ENCODE measurements at places on chromosomes 6 and 20. TPM values are rescaled to one million over a fixed set of nuclear protein-coding genes. Genes with fewer than 3 reads are reported as not detected.

- no peak for DNase-seq
Observed at GRCh38 chr6:35436071-35436857, 15.9 kb upstream of the FANCE start.

DNA sequence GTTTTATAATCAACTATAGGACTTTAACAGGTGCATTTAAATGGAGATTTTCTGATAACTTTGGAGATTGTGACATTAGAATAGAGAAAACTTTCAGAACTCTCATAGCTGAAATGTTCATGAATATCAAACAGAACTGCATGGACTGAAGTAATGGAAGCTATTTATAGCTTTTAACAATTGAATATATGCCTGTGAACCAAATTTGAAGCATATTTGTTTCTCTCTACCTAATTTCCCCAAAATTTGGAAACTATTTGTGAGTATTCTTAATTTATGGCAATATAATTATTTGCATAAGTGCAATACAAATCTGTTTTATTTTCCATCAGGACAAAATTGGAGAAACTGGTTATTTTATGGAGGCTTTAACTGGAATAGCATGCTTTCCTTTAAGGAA is 96.6 kb downstream of the PLG start:
- no peak for DNase-seq

- no peak for DNase-seq
Observed at GRCh38 chr20:2625062-2625461, 27.4 kb upstream of the NOP56 start.

DNA sequence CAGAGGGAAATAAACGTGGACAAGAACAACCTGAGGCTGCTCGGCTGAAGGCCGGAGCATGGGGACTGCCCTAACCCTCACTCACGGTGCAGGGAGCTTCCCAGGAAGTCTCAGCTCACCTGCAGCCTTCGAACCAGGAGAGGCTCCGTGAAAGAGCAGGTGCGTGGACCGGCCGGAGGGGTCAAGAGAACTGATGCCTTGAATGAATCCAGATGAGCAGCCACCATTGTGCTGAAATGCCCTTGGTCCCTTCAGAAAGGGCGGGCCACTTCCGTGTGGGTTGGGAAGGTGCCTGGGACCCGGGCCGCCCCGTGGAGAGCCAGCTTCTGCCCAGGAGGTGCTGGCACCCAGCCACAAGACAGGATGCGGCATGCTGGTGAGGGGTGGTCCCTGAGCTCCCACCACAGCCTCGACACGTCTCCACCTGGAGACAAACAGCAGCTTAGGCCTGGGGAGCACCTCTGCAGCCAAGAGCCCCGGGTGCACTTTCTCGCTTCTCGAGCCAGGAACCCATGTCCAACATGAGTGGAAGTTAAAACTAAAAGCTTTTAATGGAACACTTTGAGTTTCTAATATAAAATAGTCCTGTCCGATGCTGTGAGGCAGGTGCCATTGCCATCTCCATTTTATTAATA is 83.5 kb downstream of the TTLL2 start:
- DNase-seq, result no peak

GRCh38 chr20:558117-558516 is 14.5 kb upstream of the CSNK2A1 start:
- no peak for DNase-seq

DNA sequence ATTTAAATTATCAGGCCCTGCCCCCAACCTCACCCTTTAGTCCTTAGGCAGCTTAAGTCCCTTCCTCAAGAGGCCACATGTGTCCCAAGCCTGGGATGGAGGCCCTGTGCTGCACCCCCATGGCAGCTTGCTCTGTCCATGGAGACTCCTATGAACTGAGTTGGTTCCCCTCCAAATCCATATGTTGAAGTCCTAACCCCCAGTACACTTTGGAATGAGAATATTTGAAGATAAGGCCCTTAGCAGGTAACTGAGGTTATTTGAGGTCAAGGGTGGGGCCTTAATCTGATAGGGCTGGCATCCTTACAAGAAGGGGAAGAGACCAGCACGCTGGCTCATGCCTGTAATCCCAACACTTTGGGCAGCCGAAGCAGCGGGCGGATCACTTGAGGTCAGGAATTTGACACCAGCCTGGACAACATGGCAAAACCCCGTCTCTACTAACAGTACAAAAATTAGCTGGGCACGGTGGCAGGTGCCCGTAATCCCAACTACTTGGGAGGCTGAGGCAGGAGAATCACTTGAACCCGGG is 6.7 kb upstream of the BEND3 start:
- DNase-seq, result no peak

DNA sequence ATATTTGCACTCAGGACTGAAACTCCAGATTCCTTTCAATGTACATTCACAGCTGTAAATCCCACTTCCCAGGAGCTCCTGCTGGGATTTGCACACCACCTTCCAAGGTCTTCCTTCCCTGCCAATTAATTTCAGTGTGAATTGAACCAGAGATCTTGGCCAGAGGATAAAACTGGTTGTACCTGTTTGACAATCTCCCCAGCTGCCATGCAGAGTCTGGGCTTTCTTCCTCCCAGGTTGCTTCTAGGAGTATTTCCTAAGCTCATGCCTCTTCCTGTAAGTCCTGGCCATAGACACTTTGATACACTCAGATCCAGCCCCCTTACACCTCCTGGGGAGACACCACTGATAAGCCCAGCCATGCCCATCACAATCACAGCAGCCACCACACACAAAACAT is 15.6 kb downstream of the MAFB start:
- no peak for DNase-seq

DNA sequence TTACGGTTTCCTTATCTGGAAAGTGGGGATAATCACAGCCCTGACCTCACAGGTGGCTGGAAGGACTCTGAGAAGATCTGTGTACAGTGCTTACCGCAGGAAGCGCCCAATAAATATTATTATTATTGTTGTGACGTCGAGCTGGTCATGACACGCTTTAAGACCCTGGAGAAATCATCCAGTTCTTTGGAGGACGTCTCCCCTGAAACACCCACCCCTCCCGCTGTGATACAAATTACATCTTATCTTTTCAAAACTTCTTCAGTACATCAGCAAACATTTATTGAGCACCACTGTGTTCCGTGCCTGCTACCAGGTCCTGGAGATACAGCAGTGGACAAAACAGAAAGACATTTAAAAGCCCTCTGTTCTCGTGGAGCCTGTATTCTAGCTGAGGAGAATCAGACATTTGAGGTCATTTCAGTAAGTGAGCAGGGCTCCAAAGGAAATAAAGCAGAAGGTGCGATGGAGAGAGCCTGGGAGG is 118.7 kb downstream of the CEBPB start:
- DNase-seq, result no peak

GRCh38 chr6:165119231-165120020 is 190.0 kb downstream of the C6orf118 start:
- DNase-seq, result no peak

GRCh38 chr20:62830251-62830650 is 13.4 kb downstream of the COL9A3 start:
- no peak for DNase-seq

GRCh38 chr6:74573613-74574012 is 632.2 kb downstream of the COL12A1 start:
- DNase-seq, result no peak

DNA sequence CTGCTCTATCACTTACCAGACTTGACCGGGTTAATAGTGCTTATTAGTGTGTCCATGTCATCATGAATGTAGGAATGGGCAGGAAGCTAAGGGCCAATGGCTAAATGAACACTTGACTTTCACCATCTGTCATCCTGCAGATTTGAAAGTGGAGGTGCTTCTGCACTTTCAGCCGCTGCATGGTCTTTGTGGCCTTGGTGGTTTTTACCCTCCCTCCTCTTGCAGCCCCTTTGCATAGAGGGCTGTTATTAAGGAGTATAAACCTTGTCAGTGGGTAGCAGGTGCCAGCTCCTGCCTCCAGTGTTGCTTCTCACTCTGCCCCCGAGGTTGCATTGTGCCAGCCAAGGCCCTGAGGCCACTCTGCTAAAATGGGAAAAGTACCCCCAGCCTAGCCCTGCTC is 122.2 kb upstream of the TNFAIP3 start:
- DNase-seq, result no peak

GRCh38 chr6:41715795-41716515 is 19.5 kb downstream of the TFEB start:
- DNase-seq, result no peak

GRCh38 chr6:77463308-77463860 is at the start of gene HTR1B:
Gene HTR1B (minus strand): TSS chr6:77463491. CDS start chr6:77463403, 88 bp downstream.
- DNase-seq, result no peak

GRCh38 chr6:135789375-135790050 is 62.0 kb upstream of the PDE7B start:
- no peak for DNase-seq

DNA sequence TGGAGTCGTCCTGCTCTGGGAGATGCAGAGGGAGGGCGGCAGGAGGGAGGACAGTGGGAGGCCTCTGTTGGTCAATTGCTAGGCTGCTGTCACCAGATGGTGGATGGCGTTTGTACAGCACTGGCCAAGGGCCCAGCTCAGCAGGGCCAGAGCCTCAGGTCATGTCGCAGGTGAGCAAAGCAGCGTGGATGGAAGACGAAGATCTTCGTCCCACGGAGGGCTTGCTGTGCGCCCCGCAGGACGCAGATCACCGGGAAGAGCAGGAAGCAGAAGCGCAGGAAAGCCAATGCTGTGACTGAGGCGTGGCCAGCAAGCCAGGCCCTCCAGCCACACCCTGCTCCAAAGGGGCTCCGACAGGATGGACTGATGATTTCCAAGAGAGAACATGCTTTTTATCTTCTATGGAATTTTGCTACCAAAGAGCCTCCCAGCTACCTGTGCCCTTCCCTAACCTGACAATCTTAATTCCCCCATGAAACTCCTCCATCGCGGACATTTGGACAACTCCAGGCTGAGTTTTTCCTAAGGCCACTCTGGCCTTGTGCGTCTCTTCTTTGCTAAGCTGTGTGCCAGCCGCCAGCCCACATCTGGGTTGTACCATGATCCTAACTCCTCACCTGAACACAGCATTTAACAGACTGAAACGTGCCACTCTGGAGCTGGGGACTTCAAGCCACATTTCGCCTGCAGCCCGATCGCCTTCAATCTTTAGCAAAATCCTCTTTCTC is 3.5 kb upstream of the SLCO4A1 start:
- peak; percentile 60 for DNase-seq

DNA sequence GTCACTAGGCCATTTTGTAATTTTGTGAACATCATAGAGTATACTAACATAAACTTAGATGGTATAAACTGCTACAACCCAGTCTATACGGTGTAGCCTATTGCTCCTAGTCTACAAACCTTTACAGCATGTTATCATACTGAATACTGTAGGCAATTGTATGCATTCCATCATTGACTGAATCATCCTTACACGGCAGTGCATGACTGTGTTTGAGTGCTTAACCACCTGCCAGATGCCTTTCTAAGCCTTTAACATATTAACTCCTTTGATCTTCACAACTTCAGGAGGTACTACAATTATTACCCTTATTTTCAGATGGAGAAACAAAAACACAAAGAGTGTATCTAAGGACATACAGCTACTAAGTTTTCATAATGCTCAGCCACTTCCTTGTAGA is 14.0 kb downstream of the DPPA5 start:
- DNase-seq, result no peak

GRCh38 chr6:81984599-81984998 is 232.1 kb upstream of the TENT5A start:
- DNase-seq, result no peak

GRCh38 chr20:1005452-1006027 is 3.4 kb upstream of the RSPO4 start:
- DNase-seq, result peak; percentile 8

DNA sequence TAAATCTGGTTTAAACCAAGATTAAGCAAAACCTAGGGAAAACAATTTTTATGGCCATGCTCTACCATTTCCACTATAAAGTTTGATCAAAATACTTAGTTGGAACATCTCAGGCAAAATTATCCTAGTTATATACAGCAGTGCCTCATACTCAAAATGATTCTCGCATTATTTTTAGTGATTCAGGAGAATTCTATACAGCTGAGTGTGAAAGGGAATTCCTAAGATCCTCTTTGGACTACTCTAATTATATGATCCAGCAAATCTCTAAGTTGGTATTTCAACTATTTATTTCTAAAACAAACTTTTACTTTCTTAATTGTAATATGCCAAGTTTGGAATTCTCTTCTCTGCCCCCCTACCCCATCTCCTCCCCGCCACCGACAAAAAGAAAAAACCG is 8.6 kb downstream of the DTNBP1 start:
- no peak for DNase-seq

DNA sequence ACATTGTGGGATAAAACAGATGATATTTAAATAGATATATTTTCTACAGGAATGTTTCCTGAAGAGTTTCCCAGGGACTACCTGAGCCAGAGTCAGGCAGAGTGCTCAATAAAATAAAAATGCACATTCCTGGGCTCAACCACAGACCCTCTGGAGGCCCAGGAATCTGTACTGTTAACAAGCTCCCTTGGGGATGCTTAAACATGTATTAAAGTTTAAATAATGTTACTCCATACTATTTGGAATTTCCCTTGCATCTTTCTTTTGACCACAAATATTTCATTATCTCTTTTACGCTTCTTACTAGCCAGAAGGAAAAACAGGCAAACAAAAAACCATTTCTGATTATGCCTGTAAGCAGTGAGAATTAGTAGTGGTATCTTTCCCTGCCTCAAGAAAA is 42.3 kb downstream of the GPR63 start:
- DNase-seq, result no peak

- no peak for DNase-seq
Observed at GRCh38 chr6:73282871-73283270, 19.9 kb upstream of the KHDC1 start.

- no peak for DNase-seq
Observed at GRCh38 chr6:10576226-10576625, 55.1 kb downstream of the GCNT2 start.

GRCh38 chr6:127119102-127120022 is 891 bp downstream of the RSPO3 start:
- DNase-seq, result peak; percentile 52

DNA sequence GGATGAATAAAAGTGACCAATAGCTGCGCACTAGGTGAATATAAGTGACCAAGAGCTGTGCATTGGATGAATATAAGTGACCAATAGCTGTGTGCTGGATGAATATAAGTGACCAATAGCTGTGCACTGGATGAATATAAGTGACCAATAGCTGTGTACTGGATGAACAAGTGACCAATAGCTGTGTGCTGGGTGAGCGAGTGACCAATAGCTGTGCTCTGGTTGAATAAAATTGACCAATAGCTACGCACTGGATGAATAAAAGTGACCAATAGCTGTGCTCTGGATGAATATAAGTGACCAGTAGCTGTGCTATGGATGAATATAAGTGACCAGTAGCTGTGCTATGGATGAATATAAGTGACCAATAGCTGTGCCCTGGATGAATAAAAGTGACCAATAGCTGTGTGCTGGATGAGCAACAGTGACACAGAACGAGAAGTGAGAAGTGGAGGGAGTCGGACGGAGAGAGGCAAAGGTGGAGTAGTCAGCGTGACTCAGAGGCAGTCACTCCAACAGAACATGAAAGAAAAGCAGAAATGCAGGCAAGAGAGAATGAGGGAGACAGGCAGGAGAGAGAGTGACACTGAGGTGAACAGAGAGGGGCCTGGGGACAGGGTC is 38.5 kb downstream of the RBM38 start:
- no peak for DNase-seq

GRCh38 chr6:74598462-74599393 is 607.1 kb downstream of the COL12A1 start:
- no peak for DNase-seq

CDSN gene
- total RNA-seq, result not detected

WFDC10B gene
- not detected for total RNA-seq

SNX14 gene
- 79.4 TPM for total RNA-seq

SPATS1 gene
- total RNA-seq, result 8.4 TPM

IRAK1BP1 gene
- 9.2 TPM for total RNA-seq

GINS1 gene
- total RNA-seq, result 40.0 TPM

PSMB1 gene
- 913 TPM for total RNA-seq

SIGLEC1 gene
- not detected for total RNA-seq

TFAP2A gene
- total RNA-seq, result 2.3 TPM

ACTL10 gene
- total RNA-seq, result not detected

HCK gene
- total RNA-seq, result 0.41 TPM
